Renal pelvis (tissue), 12 donors: ENCODE measurements at places on chromosomes 5 and 9. TPM values are rescaled to one million over a fixed set of nuclear protein-coding genes. Genes with fewer than 3 reads are reported as not detected.

The GKAP1 gene
- polyA plus RNA-seq = 20.0 TPM

The IFNB1 gene
- not detected for polyA plus RNA-seq

The PDE6A gene
- 0.14 TPM for polyA plus RNA-seq

The CATSPER3 gene
- 1.8 TPM for polyA plus RNA-seq

The PGM5 gene
- polyA plus RNA-seq = 34.3 TPM

The EIF4E1B gene
- 0.04 TPM for polyA plus RNA-seq

DNA sequence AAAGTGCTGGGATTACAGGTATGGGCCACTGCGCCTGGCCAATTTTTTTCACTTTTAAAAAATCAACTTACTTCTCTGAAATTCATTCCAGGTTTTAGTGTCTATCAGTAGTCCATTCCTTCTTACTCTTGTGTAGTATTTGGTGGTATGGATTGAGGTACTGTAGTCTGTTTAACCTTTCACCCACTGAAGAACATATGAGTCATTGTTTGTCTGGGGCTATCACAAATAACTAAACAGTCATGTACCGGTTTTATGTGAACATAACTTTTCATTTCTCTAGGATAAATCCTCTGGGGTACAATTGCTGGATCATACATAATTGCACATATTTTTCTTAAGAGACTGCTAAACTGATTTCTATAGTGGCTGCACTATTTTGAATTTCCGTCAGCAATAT is 1188.0 kb upstream of the CDH9 start:
- DNase-seq = no peak

- no peak for DNase-seq
These were observed 7.3 kb upstream of the SLC25A51 start for GRCh38 chr9:37911271-37911681.

DNA sequence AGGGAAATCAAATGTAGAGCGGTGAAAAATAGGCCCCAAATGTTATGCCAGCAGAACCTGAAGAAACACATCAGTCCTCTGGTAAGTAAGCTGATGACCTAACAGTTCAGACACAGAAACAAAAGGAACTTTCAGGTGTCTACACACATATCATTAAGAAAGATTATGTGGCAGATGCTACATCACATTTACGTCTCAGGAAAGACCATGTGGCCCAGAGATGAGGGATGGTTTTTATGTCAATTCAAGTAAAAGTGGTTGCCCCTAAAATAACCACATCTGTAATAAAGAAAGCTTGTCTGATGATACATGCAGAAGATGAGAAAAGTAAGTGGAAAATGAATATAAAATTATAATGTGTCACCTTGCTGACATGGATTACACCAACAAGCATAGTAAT is 31.4 kb downstream of the GNAQ start:
- DNase-seq = no peak

- DNase-seq = no peak
These were observed 1.9 kb downstream of the TTC16 start for GRCh38 chr9:127717766-127718165.

DNA sequence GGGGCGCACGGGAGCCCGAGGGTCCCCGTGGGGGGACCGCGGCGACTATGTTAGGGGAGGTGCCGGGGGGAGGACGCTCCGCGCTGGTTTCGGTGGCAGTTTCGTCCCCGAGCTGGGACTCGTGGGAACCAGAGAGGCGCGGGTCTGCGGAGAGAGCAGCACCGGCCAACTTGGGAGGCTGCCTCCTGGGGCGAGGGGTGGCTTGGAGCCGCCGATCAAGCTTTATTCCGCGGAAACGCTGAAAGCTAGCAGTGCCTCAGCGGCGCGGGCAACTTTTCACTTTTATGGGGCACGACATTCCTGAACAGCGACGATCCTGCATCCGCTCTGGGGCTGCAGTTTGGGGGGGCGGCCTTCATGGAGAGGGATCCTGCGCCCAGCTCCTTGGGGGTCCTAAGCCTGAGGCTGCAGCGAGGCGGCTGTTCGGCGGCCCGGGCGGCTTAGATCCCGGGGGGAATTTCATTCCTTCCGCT is 369 bp downstream of the OCLN start:
- DNase-seq = peak; percentile 28

DNA sequence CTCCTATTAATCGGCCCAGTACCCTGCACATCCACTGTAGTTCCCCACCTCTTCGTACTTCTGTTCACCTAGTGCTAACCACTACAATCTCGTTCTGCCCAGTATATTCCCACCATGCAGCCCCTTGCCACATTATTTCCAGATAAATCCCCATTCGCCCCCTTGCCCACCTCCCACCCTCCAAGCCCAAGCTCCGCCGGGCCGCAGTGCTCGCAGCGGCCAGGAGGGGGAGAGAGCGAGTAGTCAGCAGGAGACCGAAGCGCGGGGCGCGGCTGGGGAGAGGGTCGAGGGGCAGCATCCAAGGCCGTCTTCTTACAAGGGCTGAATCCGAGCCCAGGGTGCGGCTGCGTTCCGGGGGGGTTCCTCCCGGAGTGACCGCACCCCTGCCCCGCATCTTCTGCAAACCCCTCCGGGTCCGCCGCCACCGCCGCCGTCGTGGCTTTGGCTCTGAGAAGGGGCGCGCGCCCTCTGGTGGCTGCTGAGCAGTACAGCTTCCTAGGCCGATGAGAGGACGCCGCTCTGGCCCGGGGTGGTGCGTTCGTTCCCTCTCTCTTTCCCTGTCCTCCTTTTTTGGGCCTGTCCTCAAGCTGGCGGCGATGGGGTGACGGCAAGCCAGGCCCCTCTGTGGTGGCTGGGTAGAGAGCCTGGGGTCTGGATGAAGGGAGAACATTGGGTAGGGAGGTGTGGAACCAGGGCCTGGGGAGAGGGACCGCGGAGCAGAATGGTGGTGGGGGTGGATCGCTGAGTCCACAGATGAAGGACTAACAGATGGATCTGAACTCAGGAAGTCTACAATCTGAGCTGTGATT is 30.0 kb upstream of the PSD2 start:
- no peak for DNase-seq

DNA sequence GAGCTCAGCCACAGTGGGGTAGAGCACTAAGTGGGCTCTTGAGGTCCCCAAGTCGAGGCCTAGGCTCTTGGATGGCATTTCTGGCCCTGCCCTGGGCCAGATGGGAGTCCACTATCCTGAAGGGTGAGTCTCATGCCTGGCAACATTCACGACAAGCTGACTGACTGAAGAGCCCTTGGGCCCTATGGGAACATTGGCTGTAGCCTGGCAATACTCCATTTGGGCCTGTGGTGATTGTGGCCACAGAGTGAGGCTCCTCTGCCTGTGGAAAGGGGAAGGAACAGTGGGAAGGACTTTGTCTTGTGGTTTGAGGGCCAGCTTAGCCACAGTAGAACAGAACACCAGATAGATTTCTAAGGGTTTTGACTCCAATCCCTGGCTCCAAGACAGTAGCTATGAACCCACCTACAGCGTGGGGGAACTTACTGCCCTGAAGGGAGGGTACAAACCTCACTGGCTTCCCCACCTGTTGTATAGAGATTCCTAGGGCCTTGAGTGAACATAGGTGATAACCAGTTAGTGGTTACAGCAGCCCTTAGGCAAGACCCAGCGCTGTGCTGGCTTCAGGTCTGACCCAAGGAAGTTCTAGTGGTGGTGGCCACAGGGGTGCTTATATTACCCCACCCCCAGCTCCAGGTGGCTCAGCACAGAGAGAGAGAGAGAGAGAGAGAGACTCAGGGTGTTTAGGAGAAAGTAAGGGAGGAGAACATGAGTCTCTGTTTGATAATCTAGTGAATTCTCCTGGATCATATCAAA is 72.4 kb downstream of the KIAA0825 start:
- DNase-seq = no peak

GRCh38 chr9:75824816-75825568 is 65.5 kb upstream of the PCSK5 start:
- DNase-seq = peak; percentile 4

GRCh38 chr9:110282018-110282738 is 25.9 kb upstream of the TXN start:
- no peak for DNase-seq

DNA sequence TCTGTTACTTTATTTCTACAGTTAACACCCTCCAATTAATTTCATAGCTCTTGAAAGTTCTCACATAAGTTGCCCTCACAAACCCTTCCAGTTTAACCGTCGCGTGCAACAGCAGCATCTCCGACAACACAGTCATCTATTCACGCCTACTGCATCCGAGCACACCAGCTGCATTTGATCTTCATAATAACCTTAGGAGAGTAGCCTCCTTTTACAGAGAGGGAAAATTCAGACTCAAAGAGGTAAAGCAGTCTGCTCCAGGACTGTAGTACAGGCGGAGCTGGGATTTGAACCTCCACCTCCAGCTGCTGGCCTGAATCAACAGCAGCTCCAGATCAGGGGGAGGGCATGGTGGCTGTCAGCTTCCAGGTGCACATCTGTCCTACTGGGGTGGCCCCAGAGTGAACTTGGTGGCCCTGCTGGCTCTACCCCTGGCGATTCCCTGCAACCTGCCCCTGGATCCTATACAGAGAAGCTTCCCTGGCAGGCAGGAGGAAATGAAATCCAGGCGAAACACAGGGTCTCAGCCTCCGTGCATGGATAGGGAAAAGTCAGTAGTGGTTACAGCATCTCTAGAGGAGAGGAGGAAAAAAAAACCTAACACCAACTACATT is 71.6 kb upstream of the UNC5A start:
- DNase-seq = no peak

DNA sequence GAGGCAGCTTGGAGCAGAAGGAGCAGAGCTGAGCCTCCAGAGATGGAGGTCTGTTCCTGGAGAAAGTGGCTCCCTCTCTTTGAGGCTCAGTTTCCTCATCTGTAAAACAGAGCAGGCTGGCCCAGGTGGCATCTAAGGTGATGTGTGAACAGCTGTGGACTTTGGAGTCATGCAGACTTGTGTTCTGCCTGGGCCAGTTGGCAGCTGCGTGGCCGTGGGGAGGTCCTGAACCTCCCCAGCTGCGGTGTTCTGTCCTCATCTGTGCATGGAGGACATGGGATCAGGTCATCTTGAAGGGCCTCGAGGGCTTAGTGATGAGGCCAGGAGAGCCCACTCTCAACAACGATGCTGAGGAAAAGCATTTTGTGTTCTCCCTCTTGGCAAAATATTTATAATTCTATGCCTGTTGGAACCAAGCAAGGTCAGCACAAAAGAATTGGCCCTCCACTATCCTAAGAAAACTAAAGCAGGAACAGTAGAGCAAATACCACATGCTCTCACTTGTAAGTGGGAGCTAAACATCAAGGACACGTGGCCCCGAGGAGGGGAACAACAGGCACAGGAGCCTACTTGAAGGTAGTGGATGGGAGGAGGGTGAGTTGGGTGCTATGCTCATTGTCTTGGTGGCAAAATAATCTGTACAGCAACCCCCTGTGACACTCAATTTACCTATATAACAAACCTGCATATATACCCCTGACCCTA is 63.2 kb upstream of the COL15A1 start:
- no peak for DNase-seq

DNA sequence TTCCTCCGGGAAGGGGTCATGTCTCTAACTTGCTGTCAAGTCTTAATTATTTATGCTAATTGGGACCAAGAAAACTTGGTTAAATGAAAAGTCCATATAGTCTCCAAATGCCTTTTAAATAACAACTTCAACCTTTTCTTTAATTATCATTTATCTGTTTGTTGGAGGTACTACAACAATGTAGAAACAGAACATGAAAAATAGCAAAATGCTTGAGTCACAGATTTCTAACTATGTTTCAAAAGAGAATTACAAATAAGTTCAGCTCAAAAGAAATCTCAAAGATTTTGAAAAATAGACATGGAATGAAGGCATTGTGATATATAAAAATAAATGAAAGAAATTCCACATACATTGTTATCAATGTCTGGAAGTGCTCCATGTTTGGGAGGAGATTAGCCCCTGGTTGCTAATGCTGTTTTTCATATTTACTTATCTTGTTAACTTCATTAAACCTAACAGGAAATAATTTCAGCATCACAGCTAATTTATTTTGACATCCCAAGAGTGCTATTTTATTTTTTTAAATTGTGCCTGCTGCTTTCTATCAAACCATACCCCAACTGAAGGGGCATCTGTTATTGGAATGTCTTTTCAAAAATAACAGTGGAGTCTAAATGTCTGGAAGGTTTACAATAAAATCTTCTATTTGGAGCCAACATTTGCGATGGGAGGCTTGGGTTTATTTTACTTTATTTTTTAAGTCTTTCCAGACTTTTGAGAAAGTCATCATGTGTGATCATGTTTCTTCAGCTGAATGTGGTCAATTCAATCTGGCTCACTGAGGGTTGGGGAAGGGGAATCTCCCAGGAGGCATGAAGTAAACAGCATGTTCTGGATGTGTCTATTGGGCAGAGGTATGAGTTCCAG is 53.1 kb upstream of the ANKRD55 start:
- no peak for DNase-seq
